GM23338 (cell line): ENCODE measurements at places on chromosomes 5 and 9.

DNA sequence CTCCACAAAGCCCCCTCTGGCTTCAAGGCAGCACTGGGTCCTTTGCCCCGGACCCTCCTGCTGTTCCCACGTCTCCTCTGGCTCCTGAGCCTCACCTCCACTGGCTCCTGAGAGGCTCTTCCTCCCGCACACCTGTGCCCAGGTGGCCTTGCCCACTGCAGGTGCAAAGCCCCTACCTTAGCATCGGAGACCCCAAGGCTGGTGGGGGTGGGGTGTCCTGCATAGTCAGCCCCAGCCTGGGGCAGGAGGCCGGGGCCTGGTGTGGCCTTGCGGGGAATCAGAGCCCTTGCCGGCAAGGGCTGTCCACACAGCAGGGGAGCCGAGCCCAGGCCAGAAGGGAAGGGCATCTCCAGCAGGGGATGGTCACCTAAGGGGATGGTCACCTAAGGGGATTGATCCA lies 41.3 kb upstream of the CEP72 start:
- H3K4me3 ChIP-seq, result no peak overlapping the region
- DNase-seq, result no peak
- H3K27ac ChIP-seq, result no peak overlapping the region
- peaks cover 9% of the 10 kb centered on the region for H3K27me3 ChIP-seq

- H3K4me3 ChIP-seq, result peak overlapping the region; percentile 94
- DNase-seq, result peak; percentile 19
- H3K4me1 ChIP-seq, result peaks cover 22% of the 10 kb centered on the region
- H3K27me3 ChIP-seq, result no peaks in the 10 kb centered on the region
- H3K27ac ChIP-seq, result 0 out of 2 replicates have a peak overlapping the region, but pooled peaks have one; percentile 19
- H3K36me3 ChIP-seq, result no peaks in the 10 kb centered on the region; the same call in 1 of the 2 replicates
Observed at GRCh38 chr9:37575511-37575914, 667 bp downstream of the FBXO10 start.

DNA sequence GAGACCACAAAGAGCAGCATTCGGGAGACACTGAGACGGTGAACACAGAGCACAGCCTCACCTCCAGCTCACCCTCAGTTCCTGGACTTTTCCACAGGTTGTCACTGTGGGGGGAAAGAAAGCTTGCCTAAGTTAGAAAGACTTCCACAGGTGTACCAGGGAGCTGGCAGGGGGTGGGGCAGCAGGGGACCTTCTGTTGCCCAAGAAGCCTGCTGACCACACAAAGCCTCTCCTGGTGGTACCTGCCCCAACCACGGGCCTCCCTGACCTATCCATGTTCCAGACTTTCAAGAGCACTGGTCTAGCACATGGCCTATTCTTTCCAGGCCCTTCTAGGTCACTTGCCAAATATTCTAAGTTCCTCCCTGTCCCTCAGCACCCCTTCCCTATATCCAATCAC lies 550.8 kb downstream of the BNC2 start:
- no peaks in the 10 kb centered on the region for H3K27me3 ChIP-seq
- H3K4me3 ChIP-seq, result no peak overlapping the region
- no peak for DNase-seq
- no peaks in the 10 kb centered on the region for H3K4me1 ChIP-seq

DNA sequence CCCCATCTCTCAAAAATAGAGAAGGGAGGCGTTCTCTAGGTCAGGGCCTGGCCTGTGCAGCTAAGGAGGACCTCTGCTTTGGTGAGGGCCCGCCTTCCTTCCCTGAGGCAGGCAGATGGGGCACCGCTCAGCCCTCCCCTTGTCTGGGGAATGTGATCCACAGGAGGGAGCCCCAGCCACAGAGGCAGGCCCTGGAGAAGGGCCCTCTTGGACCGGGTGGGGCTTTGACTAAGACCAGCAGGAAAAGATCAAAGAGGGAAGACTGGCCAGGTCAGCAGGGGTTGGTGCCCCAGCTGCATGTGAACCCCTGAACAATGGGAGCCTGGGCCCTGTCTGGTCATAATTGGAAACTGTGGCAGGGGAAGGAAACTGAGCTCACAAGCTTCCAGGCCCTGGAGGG lies 21.9 kb downstream of the PTPA start:
- H3K27me3 ChIP-seq, result no peaks in the 10 kb centered on the region
- DNase-seq, result no peak
- H3K4me3 ChIP-seq, result no peak overlapping the region

- H3K27ac ChIP-seq, result no peak overlapping the region
- H3K36me3 ChIP-seq, result no peaks in the 10 kb centered on the region
- H3K4me3 ChIP-seq, result no peak overlapping the region
- DNase-seq, result no peak
Observed at GRCh38 chr5:108523360-108523759, 141.5 kb upstream of the FBXL17 start.
